ENCODE measurements at places on chromosomes 16 and 17.

DNA sequence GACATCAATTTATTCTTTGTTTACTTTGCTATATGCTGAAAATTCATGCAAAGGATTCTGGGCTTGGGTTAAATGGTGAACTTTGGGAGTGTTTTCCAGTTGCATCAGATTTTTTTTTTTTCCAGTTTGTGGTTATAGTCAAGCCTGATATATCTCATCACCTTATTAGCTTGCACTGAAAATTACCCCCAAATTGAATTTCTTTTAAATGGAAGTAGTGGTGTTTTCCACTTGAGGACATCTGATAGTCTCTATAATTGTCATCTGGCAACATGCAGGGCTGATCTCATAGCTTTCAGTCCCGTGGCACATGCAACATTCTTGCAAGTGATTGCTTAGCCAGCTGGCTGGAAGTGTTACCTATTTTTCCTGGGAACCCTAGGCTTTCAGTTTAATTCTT, 4.7 kb upstream of the KRTAP3-1 start:
- DNase-seq: no peak

DNA sequence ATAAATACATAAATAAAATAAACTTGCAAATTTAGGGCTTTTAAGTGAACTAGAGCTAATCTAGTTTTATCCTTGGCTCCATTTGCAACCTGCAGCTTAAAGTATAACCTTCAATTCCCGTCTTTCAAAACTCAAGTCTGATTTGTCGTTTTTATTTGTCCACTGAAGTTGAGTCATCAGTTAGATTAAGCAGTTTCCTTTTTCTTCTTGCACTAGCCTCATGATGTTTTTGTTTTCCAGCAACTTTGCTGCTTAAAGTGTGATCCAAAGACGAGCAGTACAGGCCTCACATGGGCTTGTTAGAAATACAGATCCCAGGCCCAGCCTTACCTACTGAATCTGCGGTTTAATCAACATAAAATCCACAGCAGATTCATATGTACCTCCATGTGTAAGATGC, 13.8 kb downstream of the ARSG start:
- DNase-seq: no peak

GRCh38 chr17:29568331-29569244, at the start of gene TP53I13:
TP53I13 (plus strand) TSS chr17:29568701; CDS start chr17:29568759, 58 bp downstream.
- DNase-seq: peak; percentile 89

DNA sequence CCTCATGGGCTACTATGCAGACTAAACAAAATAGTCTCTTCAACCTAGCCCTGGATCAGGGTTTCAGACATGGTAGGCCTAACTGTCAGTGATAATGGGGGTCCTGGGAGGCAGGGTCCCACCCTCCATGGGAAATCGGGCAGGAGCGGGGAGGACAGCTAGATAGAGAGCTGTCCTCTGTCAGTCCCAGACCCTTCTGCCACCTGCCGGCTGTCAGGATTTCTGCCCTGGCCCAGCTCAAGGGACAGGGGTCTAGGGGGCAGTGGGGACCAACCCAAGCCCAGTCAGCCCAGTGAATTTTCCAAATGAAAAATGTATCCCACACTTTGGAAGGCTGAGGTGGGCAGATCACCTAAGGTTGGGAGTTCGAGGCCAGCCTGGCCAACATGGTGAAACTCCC, 5.3 kb downstream of the CA7 start:
- DNase-seq: no peak

GRCh38 chr17:42413464-42414040, 9.5 kb downstream of the CAVIN1 start:
- no peak for DNase-seq

DNA sequence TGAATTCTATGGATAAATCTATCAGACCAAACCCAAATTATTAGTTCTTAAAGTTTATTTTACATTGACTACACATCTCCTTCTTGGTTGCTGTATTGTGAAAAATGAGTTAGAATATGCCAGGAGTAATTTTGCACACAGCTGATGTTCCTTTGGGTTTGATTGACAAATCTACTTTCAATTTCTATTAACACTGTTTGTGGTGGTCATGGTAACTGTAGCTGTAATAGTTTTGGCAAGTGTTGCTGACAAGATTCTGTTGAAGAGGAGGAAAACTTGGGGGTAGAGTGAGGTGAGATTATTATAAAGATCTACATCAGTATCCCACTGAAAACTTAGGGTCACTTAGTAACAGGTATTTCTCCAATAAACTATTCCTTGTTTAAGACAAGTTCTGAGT, 30.3 kb downstream of the MRTFB start:
- DNase-seq: peak; percentile 20

DNA sequence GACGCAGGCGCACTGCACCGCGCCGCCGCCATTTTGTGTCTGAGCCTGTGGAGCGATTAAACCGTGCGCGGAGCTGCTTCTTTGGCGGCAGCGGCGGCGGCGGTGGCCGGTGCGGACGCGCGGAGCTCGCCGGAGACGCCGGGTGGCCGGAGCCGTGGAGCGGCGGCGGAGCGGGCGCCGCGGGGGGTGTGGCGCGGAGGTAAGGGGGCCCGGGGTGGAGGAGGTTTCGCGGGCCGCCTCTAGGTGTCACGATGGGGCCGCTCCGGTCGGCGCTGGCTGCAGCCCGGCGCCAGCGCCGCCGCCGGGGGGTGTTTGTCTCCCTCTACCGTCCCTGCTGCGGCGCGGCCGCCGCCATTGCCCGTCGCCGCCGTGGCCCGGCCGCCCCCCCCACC, at the start of gene CTCF:
Gene CTCF (plus strand): TSS at position 1 of the 392 bp plus-strand sequence. CDS start 48,307 bp downstream, outside the sequence.
- peak; percentile 90 for DNase-seq

- no peak for DNase-seq
Observed at GRCh38 chr16:53872248-53873221, 168.6 kb downstream of the FTO start.

- peak; percentile 76 for DNase-seq
Observed at GRCh38 chr16:87317750-87318644, 805 bp upstream of the C16orf95 start.

DNA sequence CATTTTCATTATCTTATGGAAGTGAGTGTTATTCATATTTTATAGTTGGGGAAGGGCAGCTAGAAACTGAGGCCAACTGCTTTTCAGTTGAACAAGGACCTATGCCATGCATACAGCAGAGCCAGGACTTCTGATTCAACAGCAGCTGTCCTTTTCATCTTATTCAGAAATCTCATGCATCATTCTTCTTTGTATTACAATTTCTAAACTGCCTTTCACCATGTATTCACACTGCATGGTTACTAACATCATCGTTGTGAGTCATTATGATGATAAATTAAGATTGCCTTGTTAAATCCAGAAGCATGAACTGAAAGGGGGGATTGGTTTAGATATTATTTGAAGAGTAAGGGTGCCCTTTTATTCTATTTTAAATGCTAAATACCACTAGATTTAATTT, 1470.1 kb upstream of the GOT2 start:
- DNase-seq: no peak

- peak; percentile 87 for DNase-seq
Observed at GRCh38 chr17:77419547-77420094, 278.9 kb downstream of the SEC14L1 start.

DNA sequence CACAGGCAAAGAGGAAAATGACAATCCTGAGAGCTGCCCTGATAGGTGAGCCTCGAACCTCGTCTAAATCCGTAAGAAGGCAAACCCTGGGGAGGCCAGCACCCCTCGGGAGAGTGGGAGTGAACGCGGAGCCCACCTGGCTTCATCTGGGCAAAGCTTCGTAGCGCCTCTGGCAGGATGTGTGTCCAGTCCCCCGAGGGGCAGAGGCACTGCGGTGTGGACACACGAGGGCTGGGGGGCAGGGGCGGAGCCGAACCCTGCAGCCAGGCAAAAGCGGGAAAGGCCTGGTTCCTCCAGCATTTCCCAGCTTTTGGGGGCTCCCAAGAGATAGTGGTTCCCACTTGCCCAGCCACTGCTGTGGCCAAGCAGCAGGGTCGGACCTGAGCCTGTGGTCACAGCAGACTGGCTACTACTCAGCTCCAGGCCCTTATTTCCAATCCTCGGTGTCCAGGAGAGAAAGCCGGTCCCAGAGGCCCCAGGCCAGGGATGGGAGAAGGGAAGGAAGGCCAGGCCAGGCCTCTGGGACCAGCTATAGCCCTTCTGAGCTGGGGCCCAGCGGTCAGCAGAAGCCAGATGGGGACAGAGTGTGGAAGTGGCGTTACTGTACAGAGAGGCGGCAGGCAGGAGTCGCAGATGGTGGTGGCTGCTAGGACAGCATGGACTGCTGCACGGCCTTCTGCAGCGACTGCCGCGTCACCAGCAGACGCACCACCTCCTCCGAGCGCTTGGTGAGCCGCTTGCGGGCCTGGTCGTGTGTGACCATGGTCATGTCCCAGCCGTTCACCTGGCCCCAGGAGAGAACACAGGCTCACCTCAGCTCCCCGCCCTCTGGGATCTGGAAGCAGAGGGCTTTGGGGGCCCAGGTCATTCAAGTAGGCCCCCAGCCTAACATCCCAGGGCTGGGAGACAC, 5.0 kb downstream of the TAX1BP3 start:
- no peak for DNase-seq

- DNase-seq: no peak
Observed at GRCh38 chr16:1003391-1004347, 22.1 kb downstream of the SOX8 start.

DNA sequence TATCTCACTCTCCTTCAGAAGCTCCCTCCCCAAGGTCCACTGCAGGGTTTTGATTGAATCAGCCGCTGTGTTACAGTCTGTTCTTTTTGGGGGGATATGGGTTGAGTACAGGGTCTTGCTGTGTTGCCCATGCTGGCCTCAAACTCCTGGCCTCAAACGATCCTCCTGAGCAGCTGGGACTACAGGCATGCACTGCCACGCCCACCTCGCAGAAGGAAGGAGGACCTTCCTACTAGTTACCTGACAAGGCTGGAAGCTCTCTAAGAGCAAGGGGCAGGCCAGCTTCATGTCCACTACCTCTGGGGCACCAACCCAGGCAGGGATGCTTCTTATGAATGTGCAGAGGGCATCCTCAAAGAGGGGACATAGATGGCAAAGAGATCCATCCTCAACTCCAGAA, 1.9 kb upstream of the MMP28 start:
- DNase-seq: no peak

GRCh38 chr16:68091380-68092261, 6.5 kb downstream of the NFATC3 start:
- no peak for DNase-seq

DNA sequence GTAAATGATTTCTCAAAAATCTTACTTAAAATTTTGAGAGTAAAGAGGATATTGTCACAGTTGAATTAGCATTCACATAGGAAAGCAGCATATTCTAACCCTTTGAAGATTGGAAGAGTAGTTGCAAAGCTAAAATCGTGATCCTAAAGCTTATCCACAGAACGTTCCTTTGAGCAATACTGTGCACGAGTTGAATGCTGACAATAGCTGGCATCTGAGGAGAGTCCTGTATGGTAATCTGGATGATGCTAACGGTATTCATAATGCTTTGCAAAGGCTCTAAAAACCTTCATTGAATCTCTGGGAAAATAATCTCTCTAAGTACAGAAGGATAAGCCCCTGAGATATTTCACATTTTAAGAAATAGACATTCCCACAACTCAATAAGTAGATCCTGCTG, 354.6 kb downstream of the CDH8 start:
- no peak for DNase-seq

GRCh38 chr17:45946841-45947256, 52.2 kb upstream of the STH start:
- no peak for DNase-seq

- no peak for DNase-seq
Observed at GRCh38 chr16:27671410-27671809, 121.5 kb downstream of the KATNIP start.

DNA sequence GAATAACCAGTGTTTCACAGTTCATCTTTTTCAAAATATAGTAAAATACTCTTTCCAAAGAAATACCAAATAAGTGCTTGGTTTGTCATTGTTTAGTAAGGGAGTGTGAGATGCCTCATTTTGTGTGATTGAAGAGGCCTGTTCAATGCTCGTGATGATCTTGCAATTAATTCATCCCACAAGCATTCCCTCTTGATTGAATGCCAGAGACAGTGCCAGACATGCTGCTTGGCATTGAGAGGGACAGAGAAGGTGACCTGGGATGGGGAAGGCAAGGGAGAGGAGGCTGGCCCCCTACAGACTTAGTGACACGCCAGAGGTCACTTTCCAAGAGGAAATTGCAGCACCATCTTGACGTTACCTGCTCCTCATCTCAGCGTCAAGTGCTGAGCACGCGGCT, 49.3 kb downstream of the CLEC16A start:
- no peak for DNase-seq

DNA sequence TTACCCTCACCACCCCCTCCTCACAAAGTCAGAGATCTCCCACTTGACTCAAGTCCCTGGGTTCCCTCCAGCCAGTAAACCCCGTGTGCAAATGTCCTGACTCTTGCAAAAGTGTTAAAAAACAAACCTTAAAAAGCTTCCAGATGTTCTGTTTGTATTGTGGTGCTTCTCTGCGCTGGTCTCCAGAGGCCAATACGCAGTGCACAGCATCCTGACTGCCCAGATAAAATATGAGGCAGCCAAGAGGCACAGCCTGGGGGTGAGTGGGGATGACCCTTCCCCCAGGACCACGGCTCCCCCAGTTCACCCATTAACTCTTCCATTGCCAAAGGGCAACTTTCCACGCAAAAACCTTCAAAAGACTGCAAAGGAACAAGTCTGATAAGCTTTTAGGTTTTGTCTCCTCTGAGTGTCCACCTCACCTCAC, 291.8 kb downstream of the SOX9 start:
- DNase-seq: no peak

GRCh38 chr16:87407511-87408112, 15.5 kb downstream of the MAP1LC3B start:
- DNase-seq: no peak

DNA sequence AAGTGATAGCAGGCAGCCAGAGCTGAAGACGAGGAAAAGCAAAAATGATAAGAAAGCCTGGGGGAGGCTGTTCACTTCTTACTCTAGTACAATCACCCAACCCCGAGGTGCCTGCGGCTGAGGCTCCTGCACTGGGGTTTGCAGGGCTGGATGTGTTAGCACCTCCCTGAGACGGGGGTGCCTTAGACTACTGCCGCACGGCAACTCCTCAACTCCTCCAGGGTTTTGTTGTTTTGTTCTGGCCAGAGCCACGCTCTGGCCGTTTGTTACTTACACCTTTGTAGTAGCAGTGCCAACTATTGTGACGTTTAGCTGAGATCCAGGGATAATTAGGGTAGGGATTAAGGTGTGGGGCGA, 51.5 kb downstream of the LDHD start:
- no peak for DNase-seq

GRCh38 chr16:75074920-75075687, 41.5 kb downstream of the LDHD start:
- DNase-seq: peak; percentile 82

DNA sequence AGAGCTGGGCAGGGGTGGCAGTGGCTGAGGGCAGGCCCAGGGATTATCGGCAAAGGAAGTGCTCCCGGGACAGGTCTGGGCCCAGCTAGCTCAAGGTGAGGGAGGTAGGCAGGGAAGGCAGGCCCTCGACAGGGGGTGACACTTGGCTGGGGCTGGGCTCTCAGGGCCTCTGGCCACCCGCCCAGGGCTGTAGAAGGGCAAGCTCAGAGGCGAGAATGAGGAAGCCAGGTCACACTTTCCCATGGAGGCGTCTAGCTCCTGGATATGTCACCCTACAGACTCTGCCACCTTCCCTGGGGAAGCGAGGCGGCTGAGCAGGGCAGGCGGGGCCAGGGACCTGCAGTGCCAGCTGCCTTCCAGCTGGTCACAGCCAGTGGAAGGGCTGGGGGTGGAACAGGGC, 19.1 kb downstream of the FAM83G start:
- DNase-seq: no peak

Data from cardiac muscle cell (in vitro differentiated cells and primary cell).